Thyroid gland (tissue), 4 donors: ENCODE measurements at places on chromosomes 1 and 21. TPM values are rescaled to one million over a fixed set of nuclear protein-coding genes. Genes with fewer than 3 reads are reported as not detected.

OR2L8 gene
- total RNA-seq, result 1.0 TPM

SH2D1B gene
- total RNA-seq, result not detected

THEM5 gene
- total RNA-seq, result not detected

CATSPERE gene
- 3.6 TPM for total RNA-seq

SLC9C2 gene
- total RNA-seq, result not detected

P3R3URF gene
- total RNA-seq, result not detected
